Activated CD4-positive, CD25-positive, alpha-beta regulatory T cell treated with anti-CD3 and anti-CD28 coated beads, Interleukin-2, amount 50 U/mL, for 72 hours (primary cell): ENCODE measurements at places on chromosomes 6 and 20.
A peak's percentile ranks its signal among the peaks of the same experiment; 100 is the strongest.

DNA sequence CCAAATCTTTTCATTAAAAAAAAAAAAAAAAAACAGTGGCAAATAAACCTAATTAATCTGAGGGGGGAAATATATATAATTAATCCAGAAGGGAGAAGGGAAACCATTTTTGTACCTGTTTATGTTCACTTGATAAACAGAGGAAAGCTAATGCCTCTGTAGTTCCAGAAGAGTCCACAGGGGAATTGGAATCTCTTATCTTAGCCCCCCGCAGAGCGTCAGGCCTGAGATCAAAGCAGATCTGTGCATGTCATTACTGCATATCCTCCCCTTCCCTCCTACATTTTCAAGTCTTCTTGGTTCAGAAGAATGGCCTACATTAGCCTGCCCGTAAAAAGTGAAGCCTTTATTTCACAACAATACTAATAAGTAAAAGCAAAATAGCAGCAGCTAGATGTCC is 157.2 kb downstream of the PTPRT start:
- DNase-seq: no peak

- no peak for DNase-seq
Measured at GRCh38 chr20:63392465-63393365, 31.6 kb upstream of the CHRNA4 start.

DNA sequence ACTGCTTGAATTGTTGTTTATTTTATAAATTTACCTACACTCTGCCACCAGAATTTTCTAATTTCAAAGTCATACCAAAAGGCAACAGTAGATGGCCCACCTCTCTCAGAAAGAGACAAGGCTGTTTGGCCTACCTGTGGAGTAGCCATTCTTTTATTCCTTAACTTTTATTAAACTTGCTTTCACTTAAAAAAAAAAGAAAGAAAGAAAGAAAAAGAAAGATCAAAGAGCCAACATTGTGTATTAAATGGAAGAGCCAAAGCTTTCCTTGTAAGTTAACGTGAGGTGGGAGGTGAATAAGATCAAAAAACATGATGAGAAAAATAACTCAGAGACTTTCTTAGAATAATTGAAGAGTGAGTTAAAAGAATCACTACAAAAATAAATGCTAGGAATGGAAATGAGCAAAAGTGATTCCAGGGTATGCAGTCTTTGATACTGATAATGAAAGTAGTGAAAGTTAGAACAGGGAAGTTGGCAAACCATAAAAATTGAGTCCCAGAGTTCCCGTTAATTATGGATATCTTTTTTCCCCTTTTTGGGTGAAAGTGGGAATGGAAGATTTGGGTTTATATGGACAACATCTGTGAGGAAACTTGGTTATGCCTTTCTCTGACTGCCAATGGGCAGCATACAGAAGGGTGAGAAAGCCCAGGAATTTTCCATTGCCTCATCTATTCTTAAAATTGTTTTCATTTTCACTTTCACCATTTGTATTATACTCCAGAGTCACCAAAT is 35.9 kb upstream of the MYB start:
- no peak for DNase-seq

DNA sequence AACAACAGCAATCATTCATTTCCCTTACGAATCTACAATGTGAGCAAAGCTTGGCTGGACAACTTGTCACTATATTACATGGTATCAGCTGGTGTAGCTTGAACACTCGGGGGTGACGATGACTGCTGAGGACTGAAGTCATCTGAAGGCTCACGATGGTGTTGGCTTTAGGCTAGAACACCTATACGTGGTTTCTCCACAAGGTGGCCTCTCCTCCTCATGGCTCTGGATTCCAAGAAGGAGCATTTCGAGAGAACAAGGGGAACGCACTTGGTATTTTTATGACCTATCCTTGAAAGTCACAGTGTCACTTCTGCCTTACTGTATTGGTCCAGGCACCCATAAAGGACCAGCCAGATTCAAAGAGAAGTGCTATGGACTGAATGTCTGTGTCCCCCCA is 37.5 kb upstream of the ADGRF1 start:
- DNase-seq: no peak

DNA sequence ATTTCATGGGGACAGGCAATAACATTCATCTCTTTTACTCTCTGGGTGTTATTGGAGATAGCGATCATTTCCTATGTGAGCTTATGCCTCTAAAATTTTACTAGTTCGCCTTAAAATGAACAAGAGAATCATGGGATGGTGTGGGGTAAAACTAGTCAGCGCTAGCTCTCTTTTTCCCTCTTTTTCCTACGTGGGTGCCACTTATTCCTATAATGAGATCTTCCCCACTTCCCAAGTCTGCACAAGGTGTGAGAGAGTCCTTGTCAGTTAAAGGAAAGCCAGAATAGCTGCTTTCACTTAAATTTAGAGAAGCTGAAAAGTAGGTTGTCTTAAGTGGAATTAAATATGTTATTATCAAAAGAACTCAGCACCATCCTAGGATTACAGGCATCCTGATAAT is 173.2 kb upstream of the BMP5 start:
- DNase-seq: no peak

GRCh38 chr6:141451511-141452353 is 681.0 kb upstream of the GJE1 start:
- no peak for DNase-seq

GRCh38 chr6:150195996-150196417 is 53.2 kb downstream of the PPP1R14C start:
- no peak for DNase-seq

DNA sequence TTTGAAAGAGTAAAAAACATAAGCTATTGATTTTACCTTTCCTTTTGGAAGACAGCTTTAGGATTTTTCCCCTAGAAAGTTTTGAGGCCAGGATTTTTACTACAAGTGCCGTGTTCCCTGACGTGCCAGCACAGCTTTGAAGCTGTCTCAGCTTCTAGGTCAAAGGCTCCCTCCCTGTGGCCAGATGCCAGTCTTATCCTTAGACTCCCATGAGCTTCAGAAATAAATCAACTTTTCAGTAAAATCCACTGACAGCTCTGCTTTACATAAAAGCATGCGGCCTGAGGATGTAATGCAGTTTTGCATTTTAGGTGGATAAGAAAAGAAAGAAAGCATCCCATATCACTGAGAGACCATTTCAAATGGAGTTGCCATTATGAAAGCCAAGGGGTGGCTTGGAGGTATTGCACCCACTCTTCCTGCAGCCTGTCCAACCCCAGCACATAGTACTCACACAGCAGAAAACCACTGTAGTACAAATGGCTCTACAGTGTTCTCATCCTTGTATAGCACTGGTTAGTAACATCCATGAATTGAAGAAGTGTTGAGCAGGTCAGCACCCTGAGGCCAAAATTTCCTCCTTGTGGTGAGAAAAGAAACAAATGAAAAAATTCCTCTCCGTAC is 15.2 kb upstream of the ATXN1 start:
- no peak for DNase-seq

GRCh38 chr6:14784596-14785492 is 461.0 kb upstream of the JARID2 start:
- DNase-seq: no peak

DNA sequence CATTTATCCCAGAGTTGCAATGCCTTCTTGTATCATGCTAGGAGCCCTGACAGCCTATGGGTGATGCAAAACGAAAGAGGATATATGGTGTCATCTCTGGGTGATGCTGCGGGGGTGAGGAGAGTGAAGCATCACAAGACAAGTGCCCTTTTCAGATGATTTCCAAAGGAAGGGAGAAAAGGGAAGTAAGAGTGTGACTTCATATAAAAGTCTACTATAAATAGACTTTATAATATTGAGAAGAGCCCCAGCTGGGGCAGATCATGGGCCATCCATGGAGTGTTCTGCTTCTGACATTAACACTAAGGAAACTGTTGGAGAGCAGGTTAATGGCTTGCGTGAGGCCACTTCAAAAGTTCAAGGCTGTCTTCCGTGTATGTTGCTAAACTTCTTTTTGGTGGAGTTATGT is 4.4 kb downstream of the CD83 start:
- no peak for DNase-seq

- no peak for DNase-seq
Measured at GRCh38 chr6:113370508-113371502, 486.3 kb upstream of the MARCKS start.

- DNase-seq: no peak
Measured at GRCh38 chr6:168837254-168838036, 396.5 kb downstream of the SMOC2 start.

DNA sequence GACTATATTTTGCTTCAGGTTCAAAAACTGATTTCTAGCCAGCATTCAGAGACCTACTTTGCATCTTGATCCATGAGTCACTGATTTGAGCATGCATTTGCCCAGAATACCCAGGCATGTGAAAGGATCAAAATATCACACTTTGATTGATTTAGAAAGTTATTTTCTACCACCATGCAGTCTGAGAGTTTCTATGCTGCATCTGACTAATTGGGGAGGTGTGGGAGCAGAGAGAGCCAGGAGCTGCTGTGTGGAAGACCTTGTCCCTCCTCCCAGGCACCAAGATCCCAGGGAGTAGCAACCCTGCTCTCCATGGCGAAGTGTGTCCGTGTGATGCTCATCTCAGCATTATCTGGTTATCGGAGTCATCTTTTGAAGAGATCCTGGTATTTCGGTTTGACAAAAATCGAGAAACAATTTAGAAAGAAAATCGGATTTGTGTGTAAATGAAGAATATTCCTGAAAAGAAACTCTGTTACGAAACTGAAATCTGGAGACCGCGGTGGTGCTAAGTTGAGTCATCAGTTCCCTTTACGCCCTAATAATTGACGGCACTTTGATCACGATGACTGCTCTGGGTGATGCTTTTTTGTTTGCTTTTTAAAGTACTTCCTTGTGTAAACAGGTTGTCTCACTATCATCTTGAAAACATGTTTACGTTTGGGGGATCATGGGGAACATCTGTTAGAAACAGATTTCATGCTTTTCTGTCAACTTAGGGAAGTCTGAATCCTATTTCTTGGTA is 193.4 kb downstream of the BACH2 start:
- no peak for DNase-seq

GRCh38 chr6:76701610-76702009 is 629.1 kb upstream of the IMPG1 start:
- no peak for DNase-seq

DNA sequence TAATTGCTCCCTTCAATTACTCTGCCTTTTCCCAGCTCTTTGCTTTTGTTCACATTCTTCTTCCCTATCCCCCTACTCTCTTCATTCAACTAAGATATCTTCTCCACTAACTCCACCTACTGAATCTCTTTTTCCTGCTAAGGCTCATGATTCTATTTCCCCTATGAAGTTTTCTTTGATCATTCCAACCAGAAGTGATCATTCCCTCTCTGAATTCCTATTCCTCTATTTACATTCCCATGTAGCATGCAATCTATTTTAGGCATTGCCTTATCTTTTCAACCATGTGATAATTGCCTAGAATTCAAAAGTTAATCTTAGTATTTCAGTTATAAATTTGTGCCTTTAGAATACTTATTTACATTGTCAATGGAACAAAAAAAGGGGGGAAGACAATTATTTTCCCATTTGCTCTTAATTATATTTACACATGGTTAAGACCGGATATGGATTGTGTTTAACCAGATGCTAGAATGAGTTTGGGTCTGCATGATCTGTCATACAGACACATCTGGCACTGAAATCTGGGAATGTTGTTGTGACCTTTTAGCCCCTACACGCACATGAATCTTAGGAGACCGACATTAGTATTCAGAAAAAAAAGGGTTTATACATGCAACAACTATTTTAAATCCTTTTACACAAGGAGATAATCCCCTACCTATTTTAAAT is 20.8 kb downstream of the MOXD1 start:
- no peak for DNase-seq

GRCh38 chr6:7188492-7188891 is 80.7 kb downstream of the RREB1 start:
- DNase-seq: no peak

DNA sequence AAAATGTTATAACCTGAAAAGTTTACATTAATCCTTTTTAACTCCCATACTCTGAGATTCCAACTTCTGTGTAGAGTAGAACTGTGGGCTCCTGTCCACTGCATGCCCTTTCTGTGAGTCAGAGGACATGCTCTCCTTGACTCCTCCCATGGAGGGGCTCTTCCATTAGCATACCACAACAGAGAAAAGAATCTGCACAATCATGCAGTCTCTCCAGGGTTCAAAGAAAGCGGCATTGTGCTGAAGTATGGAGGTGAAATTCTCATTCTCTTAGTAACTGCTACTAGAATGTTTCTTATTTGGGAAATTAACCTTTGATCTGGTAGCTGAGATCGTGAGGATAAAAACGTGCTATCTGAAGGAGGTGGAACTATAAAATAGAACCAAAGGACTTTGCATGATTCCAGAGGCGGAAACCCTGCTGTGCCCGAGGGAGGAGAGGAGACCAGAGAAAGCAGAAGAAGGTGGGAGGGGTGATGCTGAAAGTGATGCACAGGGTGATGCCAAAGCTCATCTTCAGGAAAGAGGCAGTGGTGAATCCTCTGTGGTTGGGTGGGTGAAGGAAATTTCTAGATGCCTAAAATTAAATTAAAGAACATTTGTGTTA is 202.2 kb upstream of the PCSK2 start:
- no peak for DNase-seq

GRCh38 chr6:13615792-13616120 is 621 bp downstream of the NOL7 start:
- peak; percentile 54 for DNase-seq

GRCh38 chr6:143180826-143181225 is 120.1 kb downstream of the AIG1 start:
- no peak for DNase-seq

DNA sequence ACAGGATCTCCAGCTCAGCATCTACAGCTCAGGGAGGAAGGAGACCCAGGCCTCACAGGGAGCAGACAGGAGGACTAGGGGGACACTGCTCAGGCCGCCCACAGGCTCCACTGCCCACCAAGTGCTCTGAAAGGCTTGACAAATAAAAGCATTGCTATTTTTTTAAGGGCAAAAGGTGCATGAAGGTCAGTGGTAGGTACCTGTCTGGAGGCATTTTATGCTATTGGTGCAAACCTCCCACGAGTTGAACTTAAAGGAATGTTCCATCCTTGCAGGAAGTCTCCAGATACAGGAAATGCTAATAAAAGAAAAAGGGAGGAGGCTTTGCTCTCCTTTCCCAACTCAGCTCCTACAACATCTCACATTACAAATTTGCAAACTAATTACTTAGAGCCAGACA is 228.1 kb downstream of the FOXC1 start:
- DNase-seq: no peak

- no peak for DNase-seq
Measured at GRCh38 chr6:163888030-163888819, 473.7 kb downstream of the QKI start.

DNA sequence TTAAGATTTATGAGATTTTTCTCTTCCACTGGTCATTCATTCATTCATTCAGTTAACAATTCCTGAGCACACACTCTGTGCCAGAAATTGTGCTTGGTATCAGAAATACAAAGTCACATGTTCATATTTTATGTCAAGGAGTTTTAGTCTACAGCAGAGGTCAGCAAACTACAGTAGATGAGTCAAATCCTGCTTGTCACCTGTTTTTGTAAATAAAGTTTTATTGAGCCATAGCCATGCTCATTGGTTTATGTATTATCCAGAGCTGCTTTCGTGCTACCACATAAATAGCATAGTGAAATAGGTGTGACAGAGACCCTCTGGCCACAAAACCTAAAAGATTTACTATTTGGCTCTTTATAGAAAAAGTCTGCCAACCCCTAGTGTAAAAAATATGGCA is 46.8 kb downstream of the THEMIS start:
- no peak for DNase-seq

- DNase-seq: no peak
Measured at GRCh38 chr6:44931385-44931784, 396.7 kb upstream of the RUNX2 start.
